Activated naive CD4-positive, alpha-beta T cell (primary cell): ENCODE measurements at places on chromosomes 1 and 21.

DNA sequence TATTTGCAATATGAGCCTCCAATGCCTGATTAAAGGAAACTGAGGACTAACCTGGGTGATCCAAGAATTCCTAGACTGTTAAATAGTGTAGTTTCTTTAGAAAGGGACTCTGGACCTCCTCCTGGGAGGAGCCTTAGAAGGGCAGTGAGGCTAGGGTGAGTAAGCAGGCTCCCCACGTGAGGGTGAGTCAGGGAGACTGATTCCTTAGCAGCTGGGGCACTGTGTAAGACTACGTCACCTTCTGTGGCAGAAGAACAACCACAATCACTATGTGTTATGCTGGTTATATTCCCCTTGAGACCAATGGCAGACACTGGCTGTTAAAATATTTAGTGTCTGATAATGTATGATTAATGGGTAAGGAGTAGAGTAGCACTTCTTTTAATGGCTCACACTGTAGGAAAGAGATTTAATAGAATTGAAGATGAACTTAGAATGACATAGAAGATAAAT lies 53.3 kb upstream of the SYT14 start:
- no peak for DNase-seq

- DNase-seq = no peak
Observed at GRCh38 chr1:232207073-232207866, 422.7 kb downstream of the SIPA1L2 start.

- DNase-seq = no peak
Observed at GRCh38 chr1:157004806-157005205, 40.7 kb downstream of the ARHGEF11 start.

- DNase-seq = no peak
Observed at GRCh38 chr1:88068407-88068960, 615.6 kb upstream of the PKN2 start.

DNA sequence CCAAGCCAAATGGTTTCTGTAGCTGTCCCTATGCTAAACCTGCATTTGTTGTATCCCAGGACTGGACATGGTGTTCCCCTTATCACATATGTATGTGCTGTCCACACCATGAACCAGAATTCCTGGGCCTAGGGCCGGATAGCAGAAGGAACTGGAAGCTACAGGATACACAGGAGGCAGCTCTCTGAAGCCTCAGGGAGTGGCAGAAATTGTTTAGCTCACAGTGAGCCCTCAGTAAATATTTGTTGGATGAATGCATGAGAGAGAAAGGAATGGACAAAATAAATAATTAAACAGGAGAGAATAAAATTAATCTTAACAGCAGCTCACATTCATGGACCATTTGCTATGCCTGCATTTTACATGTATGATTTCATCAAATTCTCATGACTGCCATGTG lies 2.1 kb downstream of the NIPAL3 start:
- no peak for DNase-seq

- no peak for DNase-seq
Observed at GRCh38 chr1:27864264-27864895, 8.0 kb upstream of the THEMIS2 start.

GRCh38 chr1:156842618-156843300 lies 16.2 kb downstream of the INSRR start:
- no peak for DNase-seq

GRCh38 chr1:55040933-55041494 lies 1.7 kb downstream of the PCSK9 start:
- DNase-seq = no peak

GRCh38 chr1:18564676-18565075 lies 66.0 kb upstream of the PAX7 start:
- no peak for DNase-seq

GRCh38 chr21:45110873-45111624 lies 36.7 kb downstream of the ADARB1 start:
- no peak for DNase-seq

GRCh38 chr1:46445773-46446256 lies 43.8 kb upstream of the DMBX1 start:
- DNase-seq = no peak

- no peak for DNase-seq
Observed at GRCh38 chr1:27621051-27621920, 13.7 kb downstream of the FGR start.

DNA sequence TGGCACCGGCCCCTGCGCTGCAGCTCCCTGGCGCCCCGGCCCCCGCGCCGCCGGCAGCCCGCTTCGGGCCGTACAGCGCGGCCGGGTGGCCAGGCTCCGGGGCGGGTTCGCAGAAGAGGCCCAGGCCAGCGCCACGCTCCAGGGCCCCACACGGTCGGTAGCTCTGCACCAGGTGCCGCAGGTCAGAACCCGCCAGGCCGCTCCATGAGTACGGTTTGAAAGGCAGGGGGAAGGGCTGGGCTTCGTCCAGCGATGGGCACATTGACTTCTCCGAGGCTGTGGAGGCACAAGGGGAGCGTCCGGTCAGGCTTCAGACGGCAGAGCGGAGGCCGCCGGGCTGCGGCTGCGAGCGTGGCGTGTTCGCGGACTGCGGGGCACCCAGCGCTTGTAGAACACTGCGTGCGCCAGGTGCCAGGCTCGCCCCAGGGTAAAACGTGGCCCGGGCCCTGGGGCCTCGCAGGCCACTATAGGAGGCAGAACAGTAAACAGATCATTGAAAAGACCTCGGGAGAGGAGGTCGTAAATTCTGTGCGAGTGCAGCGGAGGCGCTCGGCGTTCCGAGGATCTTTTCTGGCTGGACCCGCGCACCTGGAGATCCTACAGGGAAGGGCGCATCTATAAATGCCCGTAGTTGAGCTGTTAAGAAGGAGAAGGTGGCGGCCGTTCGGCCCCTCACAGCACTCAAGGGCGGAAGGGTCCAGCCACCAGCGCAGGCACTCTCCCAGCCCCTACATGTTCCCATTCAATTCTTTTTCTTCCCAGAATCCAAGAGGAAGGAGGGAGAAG lies 5.7 kb downstream of the GFI1 start:
- no peak for DNase-seq

DNA sequence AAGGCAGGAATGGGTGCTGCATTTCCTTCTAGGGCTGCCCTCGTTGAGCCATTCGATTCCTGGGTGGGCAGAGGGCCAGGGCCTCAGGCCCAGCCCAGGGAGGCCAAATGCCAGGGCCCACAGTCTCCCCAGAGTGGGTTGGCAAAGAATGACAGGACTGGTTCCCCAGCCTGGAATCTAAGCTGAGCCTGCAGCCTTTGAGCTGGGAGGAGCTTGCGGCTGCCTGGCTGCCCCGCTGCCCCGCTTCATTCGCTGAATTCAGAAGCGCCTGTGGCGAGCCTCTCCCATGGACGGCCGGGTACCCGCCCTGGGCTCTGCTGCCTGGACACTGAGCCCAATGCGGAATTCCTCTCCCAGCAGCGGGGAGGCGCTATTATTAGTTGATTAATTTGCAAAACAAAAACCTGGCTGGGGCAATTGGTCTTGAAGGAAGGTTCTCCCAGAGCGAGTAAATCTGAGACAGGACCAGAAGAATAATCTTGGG lies 32.3 kb upstream of the TARDBP start:
- no peak for DNase-seq

DNA sequence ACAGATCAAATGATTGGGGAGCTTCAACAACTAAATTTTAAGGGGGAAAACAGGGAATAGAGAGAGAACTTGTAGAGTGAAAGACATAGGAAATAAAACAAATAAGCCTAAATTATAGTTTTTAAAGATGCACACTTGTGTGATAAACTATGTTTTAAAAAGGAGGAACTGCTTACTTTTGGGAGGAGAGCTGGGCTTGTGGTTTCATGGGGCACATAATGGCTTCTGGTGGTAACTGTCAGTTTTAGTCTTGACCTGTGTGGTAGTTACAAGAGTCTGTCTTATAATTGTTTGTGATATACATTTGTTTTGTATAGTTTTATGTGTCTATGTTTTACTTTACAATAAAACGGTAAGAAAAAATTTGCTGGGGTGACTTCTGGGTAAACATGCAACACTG lies 165.3 kb downstream of the COL24A1 start:
- DNase-seq = no peak

DNA sequence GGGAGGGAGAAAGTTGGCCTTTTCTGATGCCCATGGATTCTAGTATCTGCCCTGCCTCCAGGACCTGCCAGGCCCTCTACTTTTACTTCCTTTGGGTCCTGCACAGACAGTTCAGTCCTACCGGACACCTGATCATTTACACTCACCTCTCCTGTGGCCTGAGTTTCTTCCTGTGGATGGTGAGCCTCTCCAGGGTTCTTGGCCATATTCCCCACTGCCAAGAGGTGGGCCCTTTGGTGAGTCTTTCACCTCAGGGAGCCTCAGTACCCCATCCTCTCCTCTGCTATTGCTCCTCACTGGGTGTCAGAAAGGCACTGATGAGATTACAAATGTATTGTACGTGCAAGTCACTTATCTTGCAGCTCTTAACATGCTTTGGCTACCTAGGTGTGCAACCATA lies 81.4 kb upstream of the ETV3 start:
- DNase-seq = no peak

DNA sequence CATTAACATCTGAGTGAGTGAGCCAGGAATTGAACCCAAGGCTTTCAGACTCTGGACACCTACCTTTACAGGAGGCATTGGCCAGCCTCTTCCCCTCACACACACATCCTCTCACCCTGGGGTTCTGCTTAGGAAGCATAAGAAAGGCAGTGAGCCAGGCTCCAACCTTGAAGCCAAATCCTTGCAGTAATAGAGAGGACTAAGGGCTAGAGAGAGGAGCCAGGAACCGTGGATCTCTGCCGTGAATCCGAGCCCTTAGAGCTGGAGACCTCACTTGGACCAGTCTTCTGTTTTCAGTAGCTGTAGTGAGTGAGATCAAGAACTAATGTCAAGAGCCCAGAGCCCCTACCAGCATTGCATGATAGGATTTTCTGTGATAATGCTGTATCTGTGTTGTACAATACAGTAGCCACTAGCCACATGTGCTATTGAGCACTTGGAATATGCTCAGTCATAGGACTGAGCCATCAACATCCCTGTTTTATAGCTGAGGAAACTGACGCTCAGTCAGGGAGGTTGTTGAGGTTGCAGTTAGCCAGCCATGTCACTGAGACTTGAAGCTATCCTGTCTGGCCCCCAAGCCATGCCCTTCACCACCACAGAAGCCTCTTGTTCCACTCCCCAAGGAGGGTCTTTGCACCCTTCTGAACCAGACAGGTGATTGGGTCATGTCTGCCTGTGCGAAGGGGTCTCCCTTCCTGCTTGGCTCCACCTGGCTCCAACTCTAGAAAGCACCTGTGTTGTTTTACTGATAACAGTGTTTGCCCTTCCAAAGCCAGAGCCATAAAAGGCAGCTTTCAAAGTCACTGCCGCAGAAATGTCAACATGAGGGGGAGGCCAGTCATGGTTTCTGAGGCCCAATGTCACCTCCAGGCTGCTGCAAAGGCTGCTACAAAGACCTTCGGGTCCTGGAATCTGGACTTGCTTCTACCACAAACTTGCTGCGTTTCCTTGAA lies 101.1 kb upstream of the JUN start:
- DNase-seq = no peak

GRCh38 chr1:154982341-154982740 lies 803 bp upstream of the FLAD1 start:
- DNase-seq = no peak

DNA sequence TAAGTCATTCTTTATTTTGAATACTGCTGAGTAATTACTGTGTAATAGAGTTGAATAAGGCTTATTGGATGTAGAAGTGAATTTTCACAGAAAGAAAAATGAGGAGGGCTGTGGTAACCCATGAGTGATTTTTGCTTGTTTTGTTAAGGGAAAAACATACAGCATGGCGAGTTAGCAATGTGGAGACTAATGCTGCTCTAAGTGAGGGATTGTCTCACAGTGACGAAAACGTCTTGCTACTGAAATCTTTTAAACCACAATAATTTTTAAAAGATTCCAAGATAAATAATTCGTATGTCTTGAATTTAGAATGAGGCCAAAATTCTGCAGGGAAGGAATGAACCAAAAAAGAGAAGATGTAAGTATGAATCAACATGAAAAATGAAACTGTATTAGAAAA lies 16.2 kb upstream of the PLA2G4A start:
- no peak for DNase-seq

- DNase-seq = no peak
Observed at GRCh38 chr1:157829711-157830110, 9.8 kb upstream of the FCRL1 start.

DNA sequence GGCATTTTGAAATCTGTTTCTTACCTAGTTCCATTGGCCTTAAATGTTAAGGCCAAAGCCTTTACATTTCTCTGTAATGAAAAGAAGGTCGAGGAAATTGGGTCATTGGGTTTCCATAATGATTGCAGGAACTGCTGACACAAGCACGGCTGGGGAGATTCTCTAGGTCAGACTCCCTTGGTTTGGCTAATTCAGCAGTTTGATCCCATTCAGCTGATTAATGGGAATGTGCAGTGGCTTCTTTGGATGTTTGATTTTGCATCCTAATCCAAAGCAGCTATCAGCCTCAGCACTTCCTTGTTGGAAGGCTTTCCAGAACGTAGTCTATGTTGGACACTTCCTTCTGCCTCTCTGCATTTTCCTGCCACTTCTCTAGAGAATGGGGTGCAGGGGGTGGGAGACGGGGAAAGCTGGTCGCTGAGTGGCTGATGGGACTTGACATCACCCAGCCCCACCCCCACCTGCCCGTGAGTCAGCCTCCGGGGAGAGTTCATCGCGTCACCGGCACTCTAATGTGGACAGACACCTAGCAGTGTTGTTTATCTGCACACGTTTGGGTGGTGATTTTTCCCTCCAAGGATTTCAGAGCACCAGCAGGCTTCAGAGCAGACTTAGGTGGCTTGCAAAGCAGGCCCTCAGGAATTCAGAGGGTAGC lies 5.4 kb downstream of the PSEN2 start:
- DNase-seq = no peak

DNA sequence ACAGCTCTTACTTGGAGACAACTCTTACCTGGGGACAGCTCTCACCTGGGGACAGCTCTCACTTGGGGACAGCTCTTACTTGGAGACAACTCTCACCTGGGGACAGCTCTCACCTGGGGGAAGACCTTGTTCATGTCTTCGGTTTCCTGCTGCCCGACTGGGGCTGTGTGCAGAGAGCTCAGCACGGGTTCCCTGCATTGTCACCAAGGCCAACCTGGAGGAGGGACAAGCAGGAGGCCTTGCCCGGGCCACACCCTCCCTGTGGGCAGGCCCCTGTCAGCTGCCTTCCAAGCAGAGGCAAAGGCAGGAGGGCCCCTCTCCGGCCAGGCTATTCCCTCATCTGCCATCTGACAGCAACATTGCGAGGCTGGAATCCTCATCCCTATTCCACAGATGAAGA lies at the start of gene LDLRAD1:
Gene LDLRAD1, minus strand, starts transcription at position 208 of the 400 bp plus-strand sequence. Its CDS starts 74 bp downstream, at position 134.
- no peak for DNase-seq

GRCh38 chr1:63129855-63130254 lies 192.5 kb upstream of the FOXD3 start:
- no peak for DNase-seq

DNA sequence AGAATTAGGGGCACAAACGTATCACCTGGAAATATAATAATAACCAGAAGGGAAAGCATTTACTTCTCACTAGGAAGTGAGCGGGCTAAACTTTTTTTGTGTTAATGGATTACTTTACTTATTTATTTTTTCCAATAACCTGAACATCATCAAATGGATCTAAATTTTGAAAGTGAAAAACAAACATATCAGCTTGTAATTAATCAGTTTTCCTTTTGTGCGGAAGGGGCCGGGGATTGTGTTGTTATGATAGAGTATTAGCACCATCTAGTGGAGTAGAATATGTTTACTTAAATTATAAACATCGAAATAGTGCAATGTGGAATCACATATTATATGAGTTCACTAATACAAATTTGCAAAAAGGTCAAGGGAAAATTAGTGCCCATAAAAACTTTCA lies 9.0 kb downstream of the CFH start:
- no peak for DNase-seq
